ENCODE measurements at places on chromosomes 16 and 17.

DNA sequence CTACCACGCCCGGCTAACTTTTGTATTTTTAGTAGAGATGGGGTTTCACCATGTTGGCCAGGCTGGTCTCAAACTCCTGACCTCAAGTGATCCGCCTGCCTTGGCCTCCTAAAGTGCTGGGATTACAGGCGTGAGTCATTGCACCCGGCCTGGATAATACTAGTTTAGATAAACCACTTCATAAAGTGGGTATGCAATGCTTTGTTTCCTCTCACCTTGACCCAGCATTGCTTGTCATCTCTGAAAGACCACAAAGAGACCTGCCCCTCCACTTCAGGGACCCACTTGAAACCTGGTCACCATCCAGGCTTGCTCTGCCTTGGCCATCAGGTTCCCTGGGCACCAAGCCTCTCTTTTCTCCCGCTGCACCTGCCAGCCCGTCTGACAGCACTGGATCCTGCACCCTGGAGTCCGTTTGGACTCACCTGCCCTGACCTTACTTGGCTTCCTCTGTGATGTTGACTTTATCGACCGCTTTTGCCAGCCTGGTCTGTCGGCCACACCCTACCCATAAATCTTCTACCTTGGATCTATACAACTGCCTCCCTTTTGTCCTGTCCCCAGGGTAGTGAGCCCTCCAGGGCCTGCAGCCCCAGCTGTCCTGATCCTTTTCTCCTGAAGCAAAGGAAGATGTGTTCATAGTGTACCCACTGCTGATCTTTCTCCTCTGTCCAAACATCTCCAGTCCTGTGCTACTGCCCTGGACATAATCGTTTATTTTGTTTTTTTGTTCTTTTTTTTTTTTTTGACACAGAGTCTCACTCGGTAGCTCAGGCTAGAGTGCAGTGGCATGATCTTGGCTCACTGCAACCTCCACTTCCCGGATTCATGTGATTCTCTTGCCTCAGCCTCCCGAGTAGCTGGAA lies 12.7 kb upstream of the ZG16 start:
- DNase-seq, result no peak

DNA sequence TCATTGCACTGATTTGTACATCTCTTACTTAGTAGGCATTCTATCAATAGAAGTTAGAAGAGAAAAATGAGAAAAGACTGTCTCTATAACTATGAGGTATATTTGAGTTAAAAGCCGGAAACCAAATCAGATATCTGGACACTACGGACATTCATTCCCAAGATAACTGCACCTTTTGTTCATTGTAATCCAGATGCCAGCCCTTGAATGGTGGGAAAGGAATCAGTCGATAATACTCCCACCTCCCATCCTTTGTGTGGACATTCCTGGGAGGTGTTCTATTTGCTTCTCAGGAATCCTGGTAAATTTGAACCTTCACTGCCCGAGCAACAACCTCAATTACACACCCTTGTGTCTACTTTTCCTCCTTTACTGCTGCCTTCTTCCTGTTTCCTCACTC lies 225.2 kb downstream of the CHD9NB start:
- no peak for DNase-seq

DNA sequence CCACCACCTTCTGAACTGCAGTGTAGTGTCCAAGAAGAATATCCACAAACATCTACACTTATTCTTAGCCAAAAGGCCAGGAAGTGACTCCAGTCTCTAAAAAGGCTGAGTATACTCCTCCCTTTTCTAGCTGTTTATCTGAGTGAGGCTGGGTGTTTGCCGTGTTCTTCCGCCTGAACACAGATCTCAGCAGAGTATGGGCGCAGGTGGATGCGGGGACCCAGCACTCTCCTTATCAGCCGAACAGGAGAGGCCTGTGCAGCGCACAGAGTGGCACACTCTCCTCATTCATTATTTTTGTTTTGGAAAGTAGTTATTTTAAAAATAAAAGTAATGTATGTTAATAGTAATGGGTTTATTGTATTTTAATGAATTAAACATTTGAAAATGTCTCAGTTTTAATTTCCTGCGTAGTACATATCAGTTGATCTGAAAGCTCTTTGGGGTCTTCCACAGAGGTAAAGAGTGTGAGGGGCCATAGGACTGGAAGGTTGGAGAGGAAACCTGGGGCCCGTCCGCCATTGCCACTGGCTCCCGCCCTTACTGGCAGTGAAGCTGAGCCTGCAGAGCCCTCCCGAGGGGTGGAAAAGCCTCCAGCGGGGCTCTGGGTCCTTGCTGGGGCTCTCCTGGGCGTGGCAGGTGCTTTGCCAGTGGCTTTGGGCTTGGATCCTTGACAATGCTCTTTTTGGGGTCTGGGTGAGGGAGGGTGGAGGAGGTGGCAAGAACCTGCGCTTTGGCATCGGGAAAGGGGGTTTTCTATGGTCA lies 53.8 kb downstream of the PDPK1 start:
- no peak for DNase-seq

DNA sequence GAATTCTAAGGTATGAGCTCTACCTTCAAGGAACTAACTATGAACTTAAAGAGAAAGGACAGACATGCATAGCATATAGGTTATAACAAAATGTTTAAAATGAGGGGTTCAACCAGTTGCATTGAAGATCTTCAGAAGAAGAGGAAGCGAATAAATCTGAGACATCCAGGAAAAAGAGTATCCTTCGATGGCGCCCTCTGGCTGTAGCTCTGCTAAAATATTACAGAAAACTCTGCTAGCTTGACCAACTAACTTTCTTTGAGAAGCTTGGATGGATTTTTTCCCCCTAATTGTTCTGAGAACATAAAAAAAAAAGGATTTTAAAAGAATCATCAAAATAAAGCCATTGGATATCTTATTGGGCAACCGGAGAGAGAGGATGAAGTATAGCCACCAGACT lies 659.9 kb upstream of the SOX9 start:
- DNase-seq, result no peak

DNA sequence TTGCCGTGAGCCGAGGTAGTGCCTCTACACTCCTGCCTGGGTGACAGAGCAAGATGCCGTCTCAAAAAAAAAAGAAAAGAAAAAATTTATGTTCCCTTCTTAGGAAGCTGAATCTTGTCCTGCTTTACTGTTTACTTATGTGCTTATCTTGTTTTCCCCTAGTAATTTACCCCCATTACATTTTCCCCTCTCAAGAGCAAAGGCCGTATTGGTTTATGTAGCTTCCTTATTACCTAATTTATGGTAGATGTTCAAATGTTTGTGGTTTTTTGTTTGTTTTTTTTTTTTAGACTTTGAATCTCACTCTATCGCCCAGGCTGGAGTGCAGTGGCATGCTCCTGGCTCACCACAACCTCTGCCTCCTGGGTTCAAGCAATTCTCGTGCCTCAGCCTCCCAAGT lies 10.3 kb upstream of the SLC52A1 start:
- DNase-seq, result no peak

DNA sequence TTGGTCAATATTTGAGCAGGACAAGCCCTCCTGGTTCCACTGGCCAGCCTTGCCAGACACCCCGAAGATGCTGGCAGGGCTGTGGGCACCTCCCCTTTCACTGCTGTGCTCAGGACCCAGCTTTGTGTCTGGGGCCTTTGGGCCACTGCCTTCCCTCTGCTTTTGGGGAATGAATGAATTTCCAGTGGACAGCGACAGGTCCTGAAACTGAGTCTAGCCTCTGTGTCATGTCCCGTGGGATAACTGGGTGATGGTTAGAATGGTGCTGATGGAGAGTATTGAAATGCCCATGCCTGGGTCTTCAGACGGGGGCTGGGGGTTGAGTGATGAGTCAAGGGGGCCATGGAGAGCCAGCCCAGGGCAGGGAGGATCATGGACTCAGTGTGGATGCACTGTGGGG lies 135.8 kb downstream of the FOXL1 start:
- no peak for DNase-seq

DNA sequence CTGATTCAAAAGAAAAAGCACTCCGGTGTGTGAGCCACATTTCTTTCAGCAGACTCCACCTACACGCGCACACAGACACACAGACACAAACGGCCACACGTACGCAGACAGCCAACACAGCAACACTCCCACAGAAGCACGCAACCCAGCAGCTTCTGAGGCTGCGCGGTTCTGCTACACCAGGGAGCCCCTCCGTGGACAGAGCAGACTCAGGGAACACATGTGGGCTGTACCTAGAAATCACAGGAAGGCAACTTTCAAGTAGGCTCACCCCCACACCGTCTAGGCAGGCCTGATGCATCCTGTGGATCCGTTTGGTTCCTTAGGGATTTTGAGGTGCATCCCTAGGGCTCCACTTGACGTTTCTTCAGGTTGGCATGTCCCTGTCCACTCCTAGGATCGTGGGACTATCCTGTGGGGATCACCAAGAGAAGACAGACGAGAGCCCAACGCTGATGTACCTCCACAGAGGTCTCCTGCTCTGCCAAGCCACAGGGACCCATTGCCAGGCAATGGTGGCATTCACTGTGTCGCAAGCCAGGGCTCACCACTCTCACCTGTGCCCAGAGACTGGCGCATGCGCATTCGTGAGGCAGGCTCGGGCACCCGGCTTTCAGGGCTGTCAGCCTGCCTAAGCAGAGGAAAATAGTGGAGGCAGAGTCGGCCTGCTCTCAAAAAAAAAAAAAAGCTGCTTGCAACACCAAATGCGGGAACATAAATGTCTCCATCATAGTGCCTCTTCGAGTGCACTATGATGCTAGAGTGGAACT lies 2333.3 kb downstream of the TP53TG3F start:
- DNase-seq, result no peak

GRCh38 chr16:31708348-31708747 lies 165.3 kb upstream of the ZNF267 start:
- DNase-seq, result no peak

- DNase-seq, result no peak
Observed at GRCh38 chr16:74825016-74825415, 50.4 kb upstream of the FA2H start.

- no peak for DNase-seq
Observed at GRCh38 chr16:51907680-51908079, 639.3 kb downstream of the TOX3 start.

DNA sequence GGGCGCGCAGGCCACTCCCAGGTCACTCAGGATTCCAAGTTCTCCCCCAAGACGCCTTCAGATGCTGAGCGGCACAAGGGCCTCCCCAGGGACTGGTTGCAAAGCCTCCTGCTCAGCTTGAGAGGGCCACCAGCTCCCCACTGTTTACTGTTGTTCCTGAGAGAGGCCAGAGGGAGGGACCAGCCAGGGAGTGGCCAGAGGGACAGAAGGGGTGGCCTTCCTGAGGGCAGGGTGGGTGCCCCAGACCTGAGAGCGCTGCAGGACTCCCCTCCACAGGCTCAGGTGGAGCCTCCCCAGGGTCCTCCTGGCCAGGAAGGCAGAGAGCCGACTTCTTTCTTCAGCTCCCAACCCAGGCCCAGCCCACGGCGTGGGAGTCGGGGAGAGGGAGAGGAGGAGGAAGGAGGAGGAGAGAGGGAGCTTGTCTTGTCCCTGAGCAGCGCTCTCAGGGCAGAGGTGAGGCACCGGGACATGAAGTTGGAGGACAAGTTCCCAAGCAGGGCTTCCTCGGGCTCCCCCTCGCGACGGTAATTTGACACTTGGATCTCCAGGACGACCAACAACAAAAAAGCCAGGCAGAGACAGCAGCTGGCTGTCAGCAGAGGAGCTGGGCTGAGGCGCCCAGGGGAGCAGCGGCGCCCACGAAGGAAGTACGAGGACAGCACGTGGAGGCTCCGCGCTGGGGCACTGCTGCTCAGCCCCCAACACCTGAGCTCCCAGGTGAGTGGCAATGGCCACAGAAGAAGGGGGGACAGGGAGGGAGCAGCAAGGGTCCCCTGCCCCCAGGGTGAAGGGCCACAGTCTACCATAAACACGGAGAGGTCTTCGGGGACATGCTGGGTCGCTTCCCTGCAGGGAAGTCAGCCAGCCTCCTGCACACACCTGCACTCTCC lies 497 bp downstream of the SMIM5 start:
- DNase-seq, result no peak

DNA sequence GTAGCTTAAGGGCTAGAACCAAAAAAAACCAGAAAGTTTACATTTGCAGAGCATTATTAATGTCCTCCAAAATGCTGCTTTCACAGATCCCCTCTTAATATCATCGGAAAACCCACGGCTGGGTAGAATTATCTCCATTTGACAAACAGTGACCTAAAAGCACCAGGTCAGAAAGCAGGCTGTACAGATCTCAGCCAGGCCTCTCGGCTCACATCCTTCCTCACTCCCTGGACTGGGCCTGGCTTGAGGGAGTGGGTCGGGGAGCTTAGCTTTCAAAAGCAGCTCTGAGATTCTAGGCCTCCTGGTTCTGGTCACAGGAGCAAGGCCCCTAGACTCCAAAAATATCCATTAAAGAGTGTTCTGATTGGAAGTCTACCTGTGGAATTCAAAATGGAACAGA lies 9.1 kb upstream of the SLC12A3 start:
- no peak for DNase-seq

GRCh38 chr17:16975744-16976625 lies 4.1 kb upstream of the TNFRSF13B start:
- no peak for DNase-seq
